ENCODE measurements at places on chromosomes 5 and 9.

- no peak overlapping the region for H3K27ac ChIP-seq
- H3K36me3 ChIP-seq = no peaks in the 10 kb centered on the region
- H3K4me1 ChIP-seq = no peaks in the 10 kb centered on the region
Observed at GRCh38 chr5:140214831-140215230, 39.8 kb downstream of the CYSTM1 start.

DNA sequence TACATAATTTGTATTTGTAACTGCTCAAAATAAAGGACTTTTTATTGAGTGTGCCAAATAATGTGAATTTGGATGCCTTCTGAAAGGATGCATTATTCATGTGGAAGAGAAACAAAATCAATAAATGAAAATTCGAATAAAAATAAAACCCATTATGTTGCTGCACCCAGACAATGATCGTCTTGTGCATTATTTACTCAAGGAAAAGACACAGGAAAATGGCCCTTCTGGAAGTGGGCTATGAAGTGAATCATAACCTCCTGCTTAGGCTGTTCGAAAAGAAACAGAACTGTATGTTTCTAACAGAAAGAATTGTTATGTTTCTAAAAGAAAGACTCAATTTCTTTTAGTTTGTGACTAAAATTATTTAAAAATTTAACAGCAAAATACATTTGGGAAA is 168.9 kb upstream of the NFIB start:
- no peaks in the 10 kb centered on the region for H3K36me3 ChIP-seq
- no peaks in the 10 kb centered on the region for H3K27me3 ChIP-seq
- no peak for DNase-seq
- H3K4me3 ChIP-seq = no peak overlapping the region
- peaks cover 5% of the 10 kb centered on the region for H3K4me1 ChIP-seq

- H3K4me3 ChIP-seq = no peak overlapping the region
- no peak for DNase-seq
- H3K4me1 ChIP-seq = no peaks in the 10 kb centered on the region
- H3K27me3 ChIP-seq = no peaks in the 10 kb centered on the region
- H3K36me3 ChIP-seq = no peaks in the 10 kb centered on the region
- H3K27ac ChIP-seq = no peak overlapping the region
Observed at GRCh38 chr5:61264273-61264661, 67.8 kb upstream of the ZSWIM6 start.

GRCh38 chr5:108054349-108054748 is 327.5 kb downstream of the FBXL17 start:
- no peak for DNase-seq
- no peaks in the 10 kb centered on the region for H3K27me3 ChIP-seq
- H3K27ac ChIP-seq = no peak overlapping the region
- H3K4me3 ChIP-seq = no peak overlapping the region
- no peaks in the 10 kb centered on the region for H3K4me1 ChIP-seq

GRCh38 chr5:130227699-130228098 is 323.4 kb downstream of the CHSY3 start:
- H3K4me3 ChIP-seq = no peak overlapping the region
- H3K36me3 ChIP-seq = no peaks in the 10 kb centered on the region
- no peaks in the 10 kb centered on the region for H3K4me1 ChIP-seq
- no peaks in the 10 kb centered on the region for H3K27me3 ChIP-seq
- no peak overlapping the region for H3K27ac ChIP-seq

DNA sequence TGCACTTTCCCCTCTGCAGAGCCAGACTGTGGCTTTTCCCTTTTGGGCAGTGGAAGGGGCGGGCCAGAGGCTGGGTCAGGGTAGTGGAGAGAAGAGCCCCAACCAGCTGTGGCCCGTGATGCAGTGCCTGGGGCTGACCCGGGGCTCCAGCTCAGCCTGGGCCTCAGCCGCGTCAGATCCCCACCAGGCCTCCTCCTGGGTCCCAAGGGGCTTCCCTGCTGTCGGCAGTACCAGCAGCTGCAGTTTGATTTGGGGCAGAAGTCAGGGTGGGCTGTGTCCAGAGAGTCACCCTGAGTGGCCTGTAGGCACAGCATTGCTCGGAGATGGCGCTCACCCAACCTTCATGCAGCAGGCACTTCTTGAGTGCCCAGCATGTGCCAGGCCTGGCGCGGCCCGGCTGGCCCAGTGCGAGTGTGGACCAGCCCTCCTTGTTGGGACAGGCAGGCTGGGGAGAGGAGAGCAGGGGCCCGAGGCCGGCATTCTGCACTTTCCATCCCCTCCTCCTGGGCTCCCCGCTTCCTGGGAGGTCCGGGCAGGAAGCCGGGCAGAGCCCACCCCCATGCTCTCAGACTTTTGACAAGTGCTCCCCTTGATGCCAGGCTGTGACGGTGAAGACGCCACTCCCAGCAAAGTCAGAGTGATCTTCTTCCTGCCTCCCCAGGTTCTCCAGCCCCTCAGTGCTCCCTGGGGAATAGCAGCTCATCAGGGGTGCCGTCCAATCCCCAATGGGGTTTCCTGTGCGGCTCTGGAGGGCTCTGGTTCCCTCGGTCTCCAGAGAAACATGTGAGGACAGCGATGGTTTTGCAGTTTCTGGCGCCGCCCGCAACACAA is 88.3 kb upstream of the COL5A1 start:
- peaks cover 31% of the 10 kb centered on the region for H3K4me1 ChIP-seq
- H3K27ac ChIP-seq = no peak overlapping the region
- H3K36me3 ChIP-seq = no peaks in the 10 kb centered on the region
- no peak for DNase-seq
- H3K4me3 ChIP-seq = no peak overlapping the region
- H3K27me3 ChIP-seq = no peaks in the 10 kb centered on the region
